ENCODE measurements at places on chromosomes 2 and 18.
A peak's percentile ranks its signal among the peaks of the same experiment; 100 is the strongest.

DNA sequence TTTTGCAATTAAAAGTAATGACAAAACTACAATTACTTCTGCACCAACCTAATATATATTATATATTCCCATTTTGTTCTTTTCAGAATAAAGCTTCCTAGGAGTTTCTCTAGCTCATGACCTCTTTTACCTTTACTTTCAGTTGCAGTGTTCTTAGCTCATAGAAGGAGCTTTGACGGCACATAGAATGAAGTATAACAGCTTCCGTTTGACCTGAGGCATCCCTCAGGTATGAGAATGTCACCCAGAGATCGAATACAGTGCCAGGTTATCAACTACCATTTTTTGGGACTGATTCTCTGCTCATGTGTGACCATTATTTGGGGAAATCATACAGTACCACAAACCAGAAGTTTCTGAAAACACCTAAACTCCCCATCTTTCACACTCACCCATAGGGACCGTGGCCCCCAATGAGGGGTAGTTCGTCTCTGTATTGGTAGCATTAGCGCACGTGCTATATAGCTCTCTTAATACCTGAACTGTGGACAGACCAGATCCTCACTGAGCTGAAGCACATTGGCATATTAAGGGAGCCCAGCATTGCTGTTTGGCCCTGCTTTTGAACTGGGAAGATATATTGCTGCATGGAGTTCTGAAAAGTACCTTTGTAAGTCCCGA is 123.0 kb downstream of the SPTBN1 start:
- DNase-seq = no peak

DNA sequence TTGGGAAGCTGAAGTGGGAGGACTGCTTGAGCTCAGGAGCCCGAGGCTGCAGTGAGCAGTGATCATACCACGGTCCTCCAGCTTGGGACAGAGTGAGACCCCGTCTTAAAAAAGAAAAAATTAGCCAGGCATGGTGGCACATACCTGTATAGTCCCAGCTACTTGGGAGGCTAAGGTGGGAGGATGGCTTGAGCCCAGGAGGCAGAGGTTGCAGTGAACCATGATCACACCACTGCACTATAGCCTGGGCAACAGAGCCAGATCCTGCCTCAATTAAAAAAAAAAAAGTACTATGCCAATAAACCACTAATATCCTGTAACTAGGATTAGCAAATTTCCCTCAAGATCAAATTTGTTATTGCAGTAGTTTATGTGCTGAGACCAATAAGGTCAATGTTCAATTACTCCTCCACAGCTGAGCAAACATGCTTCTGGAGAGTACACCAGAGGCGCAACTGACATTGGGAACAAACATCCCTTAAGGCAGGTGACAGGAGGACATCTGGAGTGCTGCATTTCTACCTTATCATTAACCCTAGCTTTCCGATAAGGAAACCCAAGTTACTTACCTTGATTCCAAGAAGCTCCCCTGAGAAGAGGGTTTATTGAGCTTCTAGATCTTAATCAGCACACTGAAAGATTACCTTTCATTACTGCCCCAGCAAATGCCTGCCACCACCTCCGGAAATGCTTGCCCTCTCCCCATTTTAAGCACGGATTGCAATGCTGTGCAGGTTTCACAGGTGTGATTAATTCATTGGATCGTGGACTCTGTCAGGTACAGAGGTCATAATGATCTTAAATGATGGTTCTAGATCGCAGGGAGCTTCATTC is 26.2 kb downstream of the MGAT4A start:
- DNase-seq = no peak

- no peak for DNase-seq
These were observed 254.1 kb downstream of the IKZF2 start for GRCh38 chr2:212897296-212897695.

- no peak for DNase-seq
These were observed 182.3 kb downstream of the RDH14 start for GRCh38 chr2:18378020-18378653.

- DNase-seq = no peak
These were observed 197.4 kb upstream of the HDAC4 start for GRCh38 chr2:239598011-239598731.

- DNase-seq = peak; percentile 8
These were observed 42.7 kb downstream of the ACSL3 start for GRCh38 chr2:222903234-222904220.

- no peak for DNase-seq
These were observed 15.0 kb upstream of the ADI1 start for GRCh38 chr2:3534251-3534814.

DNA sequence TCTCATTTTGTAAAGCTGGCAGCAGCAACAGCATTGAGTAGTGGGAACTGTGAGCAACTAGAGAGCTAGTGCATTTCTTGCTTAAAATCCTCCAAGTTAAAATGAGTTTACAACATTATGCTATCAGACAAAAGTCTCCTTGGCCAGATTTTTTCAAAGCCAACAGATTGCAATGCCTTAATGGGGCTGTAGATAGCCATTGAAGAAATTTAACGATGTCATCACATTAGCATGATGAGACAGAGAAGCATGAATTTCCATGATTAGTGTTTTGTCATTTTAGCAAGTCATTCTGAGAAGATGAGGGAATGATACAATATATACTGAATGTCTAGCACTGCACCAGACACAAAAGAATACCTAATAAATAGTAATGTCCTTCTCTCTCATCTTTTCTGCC is 307.5 kb upstream of the REG3G start:
- no peak for DNase-seq

DNA sequence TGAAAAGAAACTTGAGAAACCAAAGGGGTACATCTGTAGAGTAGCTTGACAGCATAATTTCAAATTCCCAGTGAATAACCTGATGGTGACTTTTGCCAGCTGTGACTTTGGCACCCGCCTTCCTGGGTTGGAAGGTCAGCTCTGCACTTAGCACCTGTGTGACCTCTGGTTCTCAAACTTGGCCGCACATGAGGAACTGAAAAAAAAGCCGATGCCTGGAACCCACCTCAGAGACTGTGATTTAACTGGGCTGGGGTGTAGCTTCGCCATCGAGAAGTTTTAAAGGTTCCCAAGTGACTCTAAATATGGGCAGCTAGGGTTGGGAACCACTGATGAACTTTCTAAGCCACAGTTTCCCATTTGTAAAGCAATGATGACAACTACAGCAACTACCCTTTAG is 6.5 kb downstream of the EFEMP1 start:
- DNase-seq = no peak

- no peak for DNase-seq
These were observed 18.5 kb upstream of the PSME4 start for GRCh38 chr2:53989210-53989862.

GRCh38 chr2:150413910-150414309 is 73.6 kb downstream of the RND3 start:
- no peak for DNase-seq

DNA sequence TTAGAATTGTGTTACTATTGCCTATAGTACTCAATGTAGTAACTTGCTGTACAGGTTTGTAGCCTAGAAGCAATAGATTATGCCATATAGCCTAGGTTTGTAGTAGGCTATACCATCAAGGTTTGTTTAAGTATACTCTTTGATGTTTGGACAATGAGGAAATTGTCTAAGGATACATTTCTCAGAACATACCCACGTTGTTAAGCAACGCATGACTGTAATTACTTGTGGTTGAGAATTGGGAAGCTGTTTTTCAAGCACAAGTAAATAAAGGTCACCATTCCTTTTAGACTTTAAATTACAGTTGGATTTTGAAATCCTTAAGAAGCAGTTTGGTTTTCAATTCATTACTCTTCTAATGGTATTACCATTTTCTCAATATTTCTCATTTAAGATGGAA is 89.8 kb upstream of the KCNH7 start:
- no peak for DNase-seq

DNA sequence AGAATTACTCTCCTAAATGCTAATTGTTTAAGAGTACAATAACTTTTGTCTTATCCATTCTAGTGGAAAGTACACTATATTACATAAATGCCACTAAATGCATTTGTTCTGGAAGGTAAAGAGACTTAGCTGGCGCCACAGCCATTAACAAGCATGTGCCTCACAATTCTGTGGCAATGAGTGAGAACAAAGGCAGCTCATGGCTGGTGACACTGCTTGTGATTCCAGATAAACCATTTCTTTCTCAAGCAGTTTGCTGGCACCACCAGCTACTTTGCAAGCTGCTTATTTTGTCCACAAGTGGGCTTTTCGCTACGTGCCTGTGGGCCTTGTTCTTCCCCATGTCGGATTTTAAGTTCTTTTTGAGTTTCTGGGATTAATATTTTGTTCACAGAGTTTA is 147.6 kb upstream of the SMAD7 start:
- no peak for DNase-seq

- peak; percentile 47 for DNase-seq
These were observed 8.7 kb downstream of the OTOF start for GRCh38 chr2:26469092-26469710.

Measured in activated CD4-positive, alpha-beta T cell treated with anti-CD3 and anti-CD28 coated beads for 4 hours (primary cell).